DMS53 (cell line): ENCODE measurements at places on chromosomes 13 and 19.

GRCh38 chr19:55641426-55642152, 787 bp downstream of the ZNF580 start:
- peak; percentile 69 for DNase-seq

- DNase-seq, result no peak
Observed at GRCh38 chr19:56504581-56504980, 3.1 kb upstream of the ZNF471 start.

DNA sequence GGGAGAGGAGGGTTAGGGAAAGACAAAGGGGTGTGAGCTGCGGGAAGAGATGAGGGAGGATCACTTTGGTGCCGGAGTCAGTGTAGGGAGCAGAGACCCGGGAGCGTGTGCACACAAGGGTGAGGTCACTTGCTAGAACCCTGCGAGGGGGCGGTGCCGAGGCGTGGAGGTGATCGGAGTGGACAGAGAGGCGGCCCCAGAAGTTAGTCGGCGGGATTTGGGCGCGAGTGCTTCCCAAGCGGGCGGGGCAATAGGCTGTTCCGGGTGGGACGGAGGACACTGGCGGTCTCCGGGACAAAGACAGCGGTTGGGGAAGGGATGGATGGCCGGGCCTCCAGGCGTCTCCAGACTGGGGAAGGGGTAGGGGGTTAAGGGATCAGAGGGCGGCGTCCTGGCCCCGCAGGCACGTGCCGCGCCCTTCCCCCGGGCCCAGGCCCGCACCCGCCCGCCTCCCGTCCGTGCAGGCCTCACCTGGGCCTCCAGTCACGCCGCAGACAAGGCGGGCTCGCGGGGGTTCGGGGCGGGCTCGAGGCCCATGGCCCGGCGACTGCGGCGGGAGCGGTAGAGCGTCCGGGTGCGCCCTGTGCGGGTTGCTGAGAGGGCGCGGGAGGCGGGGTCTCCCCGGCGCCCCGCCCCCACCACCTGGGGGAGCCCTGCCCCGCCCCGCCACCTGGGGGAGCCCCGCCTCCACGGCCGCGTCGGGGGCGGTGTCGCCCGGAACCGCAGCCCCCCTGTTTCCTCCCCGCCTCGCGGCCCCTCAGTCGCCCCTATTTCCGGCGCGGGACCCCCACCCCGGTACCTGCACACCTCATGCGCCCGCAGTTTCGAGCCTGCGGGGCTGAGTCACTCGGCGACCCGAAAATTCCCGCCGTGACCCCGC, at the start of gene LPAR2:
Gene LPAR2 (minus strand): TSS at position 600 of the 880 bp plus-strand sequence. CDS start 945 bp downstream, outside the sequence.
- DNase-seq, result peak; percentile 89

GRCh38 chr13:90715485-90715884, 632.0 kb upstream of the MIR17HG start:
- no peak for DNase-seq

- no peak for DNase-seq
Observed at GRCh38 chr19:15323496-15324235, 8.7 kb downstream of the BRD4 start.

- DNase-seq, result no peak
Observed at GRCh38 chr13:71803066-71803465, 63.9 kb downstream of the DACH1 start.
